ENCODE measurements at places on chromosomes 1 and 21. TPM values are rescaled to one million over a fixed set of nuclear protein-coding genes. Genes with fewer than 3 reads are reported as not detected.

The ANGPTL3 gene
- total RNA-seq = not detected

The SLAMF1 gene
- 105 TPM for total RNA-seq

The APCS gene
- total RNA-seq = not detected

The WNT3A gene
- total RNA-seq = not detected

The LCE3D gene
- not detected for total RNA-seq

All from activated CD8-positive, alpha-beta memory T cell treated with anti-CD3 and anti-CD28 coated beads for 36 hours (primary cell).